Stimulated activated CD8-positive, alpha-beta memory T cell treated with anti-CD3 and anti-CD28 coated beads, Interleukin-7, amount 100 ng/mL, for 48 hours (primary cell): ENCODE measurements at places on chromosomes 12 and 14.

DNA sequence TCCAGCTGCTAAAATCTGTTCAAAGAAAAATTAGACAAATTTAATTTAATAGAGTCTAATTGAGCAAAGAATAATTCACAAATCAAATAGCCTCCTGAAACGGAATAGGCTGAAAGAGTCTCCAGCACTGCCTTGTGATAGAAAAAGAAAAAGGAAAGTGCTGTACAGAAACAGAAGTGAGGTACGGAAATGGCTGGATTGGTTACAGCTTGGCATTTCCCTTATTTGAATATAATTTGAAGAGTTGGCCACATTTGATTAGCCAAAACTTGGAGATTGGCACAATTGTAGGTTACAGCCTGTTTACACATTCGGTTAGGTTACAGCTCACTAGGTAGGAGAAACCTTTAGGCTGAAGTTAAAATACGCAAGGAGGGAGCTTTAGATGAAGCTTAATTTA lies 24.8 kb upstream of the PCED1B start:
- no peak for DNase-seq

DNA sequence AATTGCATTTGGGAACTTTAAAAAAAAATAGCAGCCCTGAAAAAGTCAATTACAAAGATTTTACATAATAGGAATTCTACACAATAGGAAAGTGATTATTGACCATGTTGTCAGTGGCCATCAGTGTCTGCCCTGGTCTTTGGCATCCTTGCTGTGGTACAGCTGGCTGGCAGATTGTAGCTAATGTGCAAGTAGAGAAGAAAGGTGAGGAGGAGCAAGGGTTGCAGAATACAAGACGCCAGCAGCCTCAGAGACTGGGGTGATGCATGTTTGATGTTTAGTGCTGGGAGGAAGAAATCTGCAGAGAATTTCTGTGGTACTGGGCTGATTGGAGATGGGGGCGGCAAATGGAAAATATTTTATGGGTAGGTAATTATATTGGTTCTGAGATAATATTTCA lies 322.9 kb downstream of the TMEM117 start:
- no peak for DNase-seq

DNA sequence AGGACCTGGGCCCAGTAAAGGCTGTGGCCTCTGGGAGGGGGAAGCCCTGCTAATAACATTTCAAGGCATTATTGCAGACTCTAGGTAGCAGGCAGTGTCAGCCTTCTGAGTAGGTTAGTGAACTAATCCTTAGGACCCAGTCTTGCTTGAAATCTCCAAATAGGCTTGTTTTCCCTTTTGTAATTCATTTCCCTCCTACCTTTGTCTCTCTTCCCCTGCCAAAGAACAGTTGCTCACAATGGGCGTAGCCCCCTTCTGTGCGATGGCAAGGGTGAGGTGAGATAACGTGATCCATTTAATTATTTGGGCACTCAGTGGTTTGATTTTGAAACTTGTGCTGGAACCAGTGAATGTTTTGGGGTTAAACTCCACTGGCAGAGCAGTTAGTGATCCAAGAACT lies 10.9 kb downstream of the PELI2 start:
- DNase-seq: no peak

- DNase-seq: no peak
Observed at GRCh38 chr12:88876857-88877256, 296.6 kb upstream of the KITLG start.

DNA sequence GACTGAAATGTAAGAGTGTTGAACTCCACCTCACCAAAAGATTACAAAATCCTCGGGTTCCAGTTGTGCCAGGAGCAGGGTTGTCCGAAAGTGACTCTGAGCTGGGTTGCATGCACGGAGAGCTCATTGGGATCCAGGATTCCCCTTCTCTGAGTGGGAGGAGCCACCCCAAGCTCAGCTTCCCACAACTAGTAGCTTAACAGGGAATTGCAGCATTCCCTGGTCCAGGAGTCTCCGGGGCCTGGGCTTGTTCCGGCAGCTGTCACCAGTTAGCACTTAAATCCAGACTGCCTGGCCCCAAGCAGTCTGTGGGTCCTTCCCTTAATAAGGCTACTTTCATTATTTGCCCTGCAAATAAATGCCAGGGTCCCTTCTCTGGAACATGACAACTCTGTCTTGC lies 50.1 kb downstream of the CD9 start:
- DNase-seq: no peak

DNA sequence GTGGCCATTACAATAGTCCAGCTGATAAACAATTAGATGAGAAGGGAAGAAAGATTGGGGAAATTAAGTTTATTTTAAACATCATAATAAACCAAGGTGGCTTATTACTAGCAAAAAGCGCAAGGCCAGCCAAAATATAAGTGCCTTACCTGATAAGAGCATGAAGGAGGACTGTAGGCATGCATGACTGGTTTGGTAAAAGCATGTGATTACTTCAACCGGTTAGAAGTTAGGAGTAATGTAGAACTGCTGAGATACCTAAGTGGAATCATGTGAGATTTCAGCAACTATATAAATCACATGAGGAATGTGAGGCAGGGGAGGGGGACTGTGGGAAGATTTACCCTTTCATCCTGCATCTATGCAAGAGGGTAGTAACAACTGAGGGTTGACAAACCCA lies 59.7 kb upstream of the CCDC196 start:
- DNase-seq: no peak

DNA sequence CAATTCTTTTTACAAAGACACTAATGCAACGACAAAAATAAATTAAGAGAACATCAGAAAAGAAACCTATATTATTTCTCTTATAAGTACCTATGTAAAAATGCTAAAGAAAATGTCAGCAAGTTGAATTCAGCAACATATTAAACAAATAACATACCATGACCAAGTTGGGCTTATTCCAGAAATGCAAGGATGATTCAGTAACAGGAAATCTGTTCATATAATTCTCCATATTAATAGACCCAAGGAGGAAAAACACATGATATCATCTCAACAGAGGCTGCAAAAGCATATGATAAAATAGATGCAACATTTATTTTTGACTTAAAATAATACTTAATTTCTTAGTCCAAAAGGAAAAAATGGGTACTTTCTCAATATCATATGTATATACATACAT lies 25.1 kb upstream of the GPHB5 start:
- no peak for DNase-seq

DNA sequence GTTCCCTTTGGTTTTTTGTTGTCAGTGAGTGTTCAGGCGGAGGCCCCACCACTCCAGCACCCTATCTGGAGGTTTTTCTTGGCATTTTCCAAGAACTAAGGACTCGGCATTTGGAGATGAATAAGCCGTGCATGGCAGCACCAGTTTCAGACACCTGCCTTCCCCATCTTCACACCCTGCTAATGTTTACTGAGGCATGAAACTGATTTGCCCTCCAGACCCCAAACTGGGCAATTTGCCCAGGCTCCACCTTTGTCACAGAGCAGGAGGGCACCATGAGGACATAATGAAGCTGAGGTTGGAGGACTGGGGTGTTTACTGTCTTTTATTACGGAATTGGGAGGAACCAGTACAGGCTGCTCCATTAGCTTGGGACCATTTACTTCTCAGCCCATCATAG lies 113.4 kb downstream of the LGMN start:
- DNase-seq: no peak

DNA sequence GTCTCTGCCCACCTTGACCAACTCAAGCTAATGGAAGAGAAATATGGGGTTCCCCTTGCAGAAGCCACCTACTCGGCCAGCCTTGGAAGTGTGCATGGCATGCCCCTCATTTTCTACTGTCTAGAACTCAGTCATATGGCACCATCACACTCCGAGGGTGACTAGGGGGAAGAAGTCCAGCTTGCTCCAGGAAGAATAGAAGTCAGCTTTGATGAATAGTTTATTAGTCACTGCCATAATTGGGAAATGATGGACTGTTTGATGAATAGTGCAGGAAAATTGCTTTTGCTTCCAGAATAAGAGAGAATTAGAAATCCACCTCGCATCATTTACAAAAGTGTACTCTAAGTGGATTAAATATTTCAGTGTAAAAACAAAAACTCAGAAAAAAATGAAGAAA lies 1030.6 kb downstream of the VRK1 start:
- DNase-seq: no peak

DNA sequence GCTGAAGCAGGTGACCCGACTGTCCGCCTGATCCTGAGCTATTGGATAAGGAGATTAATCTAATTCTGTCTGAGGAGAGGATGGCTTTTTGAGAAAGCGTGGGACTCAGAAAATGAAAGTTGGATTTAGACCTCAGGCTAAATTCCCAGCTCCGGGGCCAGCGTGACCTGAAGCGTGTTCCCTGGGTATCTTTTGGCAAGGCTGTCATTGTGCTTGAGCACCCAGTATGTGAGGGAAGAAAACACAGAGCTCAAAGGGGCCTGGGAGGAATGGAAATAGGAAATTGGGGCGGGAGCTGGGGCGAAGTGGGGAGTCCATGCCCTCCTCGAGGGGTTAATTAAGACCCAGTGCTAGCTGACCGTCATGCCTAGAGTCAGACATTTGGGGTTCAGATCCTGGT lies 17.5 kb upstream of the CCDC63 start:
- no peak for DNase-seq

- no peak for DNase-seq
Observed at GRCh38 chr14:85867450-85867849, 337.5 kb downstream of the FLRT2 start.

GRCh38 chr12:116591855-116592637 lies 32.9 kb downstream of the MAP1LC3B2 start:
- no peak for DNase-seq

- no peak for DNase-seq
Observed at GRCh38 chr12:77229640-77230442, 164.5 kb upstream of the E2F7 start.

GRCh38 chr12:114275086-114275485 lies 130.9 kb downstream of the TBX5 start:
- no peak for DNase-seq

DNA sequence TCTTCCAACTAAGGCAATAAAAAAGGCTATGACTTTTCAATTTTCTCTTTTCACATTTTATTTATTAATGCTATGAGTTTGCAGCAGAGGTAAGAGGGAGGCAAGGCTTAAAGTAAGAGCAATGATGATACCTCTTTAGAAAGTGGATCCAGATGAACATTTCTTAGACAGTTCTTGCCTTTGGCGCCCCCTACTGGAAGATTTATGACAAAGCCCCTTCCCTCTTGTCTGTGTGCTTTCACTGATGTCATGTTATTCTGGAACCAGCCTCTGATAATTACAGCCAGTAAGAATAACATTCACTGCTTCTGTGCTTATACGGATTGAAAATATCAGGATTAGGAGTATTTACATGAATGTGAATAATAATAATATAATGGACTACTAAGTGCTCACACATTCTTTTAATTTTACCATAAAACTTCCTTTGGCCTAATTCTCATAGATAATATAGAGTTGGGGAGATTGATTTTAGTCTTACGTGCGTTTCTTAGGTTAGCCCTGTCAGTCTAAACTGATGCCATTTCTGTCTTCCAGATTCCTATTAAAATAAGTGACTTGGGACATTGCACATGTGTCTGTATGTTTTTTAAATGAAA lies 1929.9 kb upstream of the SEL1L start:
- DNase-seq: no peak
